ENCODE measurements at places on chromosomes 13 and 19.
A peak's percentile ranks its signal among the peaks of the same experiment; 100 is the strongest.

- no peak for DNase-seq
These were observed 1381.0 kb upstream of the MIR17HG start for GRCh38 chr13:89966524-89966923.

GRCh38 chr13:42891591-42891990 is 100.5 kb downstream of the EPSTI1 start:
- DNase-seq: no peak

DNA sequence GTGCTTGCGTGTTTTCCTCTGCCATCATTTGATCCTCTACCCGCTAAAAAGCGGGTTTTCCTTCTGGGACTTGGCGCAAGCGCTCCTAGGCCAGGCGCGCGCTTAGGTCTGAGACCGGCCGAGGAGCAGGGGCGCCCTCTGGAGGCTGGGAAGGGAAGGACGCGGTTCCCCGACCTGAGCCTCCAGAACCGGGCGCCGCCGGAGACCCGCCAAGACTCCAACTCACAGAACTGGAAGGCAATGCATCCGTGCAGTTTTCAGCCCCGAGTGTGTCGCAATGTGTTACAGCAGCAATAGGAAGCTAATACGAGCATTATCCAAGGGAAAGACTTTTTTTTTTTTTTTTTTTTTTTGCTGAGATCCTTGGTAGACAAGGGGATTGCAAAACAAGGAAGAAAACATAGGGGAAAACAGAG is 190.9 kb downstream of the COL4A1 start:
- peak; percentile 62 for DNase-seq

GRCh38 chr13:24213932-24214331 is 53.4 kb downstream of the SPATA13 start:
- no peak for DNase-seq

DNA sequence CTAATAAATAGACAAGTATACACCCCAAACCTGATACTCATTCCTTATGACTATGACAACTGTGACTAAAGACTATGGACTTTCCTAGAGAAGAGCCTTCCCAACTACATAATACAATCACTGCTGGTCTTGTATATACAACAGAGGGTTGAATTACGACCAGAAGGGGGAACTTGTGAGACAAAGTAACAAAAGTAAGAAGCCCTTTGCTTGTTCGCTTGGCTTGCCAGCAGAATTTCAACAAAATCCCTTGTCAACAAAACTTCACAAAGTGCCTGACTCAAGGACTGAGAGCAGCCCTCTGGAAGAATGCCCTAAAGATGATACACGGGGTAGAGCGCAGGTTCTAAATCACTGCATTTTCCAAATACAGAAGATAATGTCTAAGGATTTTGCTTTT is 99.4 kb downstream of the WASF3 start:
- peak; percentile 47 for DNase-seq

GRCh38 chr13:70955887-70956286 is 847.6 kb upstream of the KLHL1 start:
- DNase-seq: no peak

- no peak for DNase-seq
These were observed 3.3 kb upstream of the KLK15 start for GRCh38 chr19:50836543-50837195.

DNA sequence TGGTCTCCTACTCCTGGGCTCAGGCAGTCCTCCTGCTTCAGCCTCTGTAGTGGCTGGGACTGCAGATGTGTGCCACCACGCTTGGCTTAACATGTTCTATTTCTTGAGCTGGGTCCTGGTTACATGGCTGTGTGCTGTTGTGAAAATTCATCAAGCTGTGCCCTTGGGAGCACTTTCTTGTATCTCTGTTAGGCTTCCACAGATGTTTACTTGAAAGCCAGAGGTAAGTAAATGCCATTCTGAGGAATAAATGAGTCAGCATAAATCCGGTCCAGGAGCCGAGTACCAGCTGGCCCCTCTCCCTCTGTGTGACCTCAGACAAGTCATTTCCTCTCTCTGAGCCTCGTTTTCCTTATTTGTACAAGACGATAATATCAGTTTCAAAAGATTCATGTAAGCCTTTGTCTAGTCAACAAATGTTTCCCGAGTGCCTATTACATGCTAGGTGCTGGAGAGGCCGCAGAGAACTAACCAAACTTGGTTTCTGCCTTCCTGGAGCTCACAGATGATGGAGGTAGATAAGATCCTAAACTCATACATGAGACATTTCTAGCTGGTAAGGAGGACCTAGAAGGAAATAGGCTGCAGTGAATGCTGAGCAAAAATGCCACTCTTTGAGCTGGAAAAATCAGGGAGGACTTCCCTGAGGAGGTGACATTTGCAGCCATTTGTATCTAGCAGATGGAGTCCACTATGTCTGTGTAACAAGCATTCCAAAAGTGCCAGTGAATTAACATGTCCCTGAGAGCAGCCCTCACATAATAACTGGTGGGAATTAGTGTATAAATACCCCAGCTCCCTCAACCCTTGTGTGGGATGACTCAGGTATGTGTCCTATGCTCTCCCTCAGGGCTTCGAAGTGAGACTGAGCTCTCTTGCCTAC is 2.7 kb upstream of the RASAL3 start:
- DNase-seq: peak; percentile 83

DNA sequence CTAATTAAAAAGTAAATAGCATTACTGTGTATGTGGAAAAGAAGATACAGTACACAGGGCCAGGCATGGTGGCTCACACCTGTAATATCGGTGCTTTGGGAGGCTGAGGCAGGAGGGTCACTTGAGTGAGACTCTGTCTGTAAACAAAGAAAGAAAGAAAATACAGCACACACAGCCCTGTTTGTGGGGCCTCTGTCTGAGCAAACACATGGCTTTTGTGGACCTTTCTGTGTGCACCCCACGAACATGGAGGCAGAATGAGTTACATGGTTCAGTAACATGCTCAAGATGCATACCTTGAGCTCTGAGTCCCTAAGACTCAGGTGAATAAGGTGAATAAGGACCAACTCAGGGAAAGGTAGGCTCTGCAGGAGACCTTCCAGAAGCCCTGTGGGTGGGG is 20.0 kb upstream of the AMER2 start:
- no peak for DNase-seq

DNA sequence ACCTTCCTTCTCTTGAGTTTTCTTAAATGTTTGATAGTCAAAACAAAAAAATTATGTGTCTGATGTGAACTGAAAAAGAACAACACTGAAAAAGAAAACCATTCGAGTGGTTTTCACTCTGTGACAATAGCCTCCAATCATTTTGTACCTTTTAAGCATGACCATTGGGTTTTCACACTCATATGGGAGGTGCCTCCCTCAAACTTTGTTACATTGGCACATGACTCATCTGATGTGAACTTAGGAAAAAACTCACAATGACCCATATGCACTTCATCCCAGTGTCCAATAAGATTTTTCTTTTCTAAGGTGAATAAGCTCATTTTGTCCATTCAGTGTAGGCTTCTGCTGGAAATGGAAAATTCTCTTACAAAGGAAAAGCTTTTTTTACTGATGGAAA is 66.6 kb upstream of the XPO4 start:
- no peak for DNase-seq

GRCh38 chr13:103097366-103097928 is 31.2 kb upstream of the SLC10A2 start:
- no peak for DNase-seq

DNA sequence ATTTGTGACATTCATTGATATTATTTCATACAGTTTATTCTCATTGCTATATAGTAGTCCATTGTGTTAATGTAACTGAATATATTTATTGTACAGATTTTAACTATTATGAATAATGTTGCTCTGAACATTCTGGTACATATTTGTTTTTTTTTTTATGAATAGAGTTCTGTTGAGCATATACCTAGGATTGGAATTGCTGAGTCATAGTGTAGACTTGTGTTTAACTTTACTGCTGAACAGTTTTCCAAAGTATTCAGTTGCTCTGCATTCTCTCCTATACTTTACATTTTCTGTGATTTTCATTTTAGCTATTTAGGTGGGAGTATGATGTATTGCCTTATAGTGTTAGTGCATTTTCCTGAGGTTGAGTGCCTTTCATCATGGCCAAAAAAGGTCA is 97.5 kb downstream of the MAB21L1 start:
- DNase-seq: no peak

DNA sequence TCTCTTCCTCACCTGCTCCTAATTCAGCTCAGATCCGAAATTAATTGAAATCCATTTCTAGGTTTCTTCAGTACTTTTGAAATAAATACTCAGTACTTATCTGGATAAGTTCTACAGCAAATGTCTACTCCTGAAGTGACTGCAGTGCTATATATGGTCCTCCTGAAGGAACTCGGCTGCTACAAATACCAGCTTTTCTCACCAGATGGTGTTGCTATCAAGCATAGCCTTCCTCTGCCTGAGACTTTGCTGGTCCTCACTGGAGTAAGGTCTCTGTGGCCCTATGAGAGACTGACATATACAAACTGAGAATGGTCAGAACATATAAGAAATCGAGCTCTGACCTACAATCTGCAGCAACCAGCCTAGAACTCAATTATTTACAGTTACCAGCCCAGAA is 161.6 kb downstream of the NDFIP2 start:
- DNase-seq: no peak

DNA sequence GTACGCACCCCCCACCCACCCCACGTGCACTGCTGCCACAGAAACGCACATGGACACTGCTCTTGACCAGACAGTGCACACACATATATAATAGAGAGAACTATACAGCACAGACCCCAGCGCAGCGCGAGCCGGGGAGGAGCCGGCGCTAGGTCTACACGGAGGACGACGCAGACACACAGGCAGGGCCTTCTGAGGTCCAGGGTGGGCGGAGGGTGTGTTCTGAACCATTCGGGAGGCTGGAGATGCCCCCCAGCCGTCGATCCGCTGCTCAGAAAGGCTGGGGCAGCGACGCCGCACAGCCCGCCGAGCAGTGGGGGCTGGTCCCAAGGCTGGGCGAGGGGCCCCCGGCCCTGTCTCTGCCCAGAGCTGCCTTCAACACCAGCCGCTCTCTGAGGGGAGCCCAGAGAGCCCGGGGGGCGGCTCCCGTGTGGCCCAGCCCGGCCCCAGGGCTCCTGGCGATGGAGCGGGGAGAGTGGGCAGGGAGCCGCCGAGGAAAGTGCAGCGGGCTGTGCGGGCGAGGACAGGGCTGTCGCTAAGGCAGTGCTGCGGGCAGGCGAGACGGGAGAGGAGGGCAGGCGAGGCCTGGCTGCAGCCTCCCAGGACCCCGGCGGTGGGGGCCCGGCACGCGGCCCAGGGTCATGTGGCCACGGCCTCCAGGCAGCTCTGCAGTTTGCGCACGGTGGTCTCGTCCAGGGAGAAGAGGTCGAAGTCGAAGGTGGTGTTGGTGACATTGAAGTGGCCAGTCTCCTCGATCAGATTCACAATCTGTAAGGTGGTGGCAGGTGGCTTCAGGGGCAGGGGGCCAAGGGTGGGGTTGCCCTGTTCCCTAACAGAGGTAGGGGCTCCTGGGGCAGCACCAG is 67.1 kb downstream of the MLLT1 start:
- DNase-seq: no peak

GRCh38 chr19:38632476-38633213 is 13.7 kb downstream of the EIF3K start:
- DNase-seq: no peak

DNA sequence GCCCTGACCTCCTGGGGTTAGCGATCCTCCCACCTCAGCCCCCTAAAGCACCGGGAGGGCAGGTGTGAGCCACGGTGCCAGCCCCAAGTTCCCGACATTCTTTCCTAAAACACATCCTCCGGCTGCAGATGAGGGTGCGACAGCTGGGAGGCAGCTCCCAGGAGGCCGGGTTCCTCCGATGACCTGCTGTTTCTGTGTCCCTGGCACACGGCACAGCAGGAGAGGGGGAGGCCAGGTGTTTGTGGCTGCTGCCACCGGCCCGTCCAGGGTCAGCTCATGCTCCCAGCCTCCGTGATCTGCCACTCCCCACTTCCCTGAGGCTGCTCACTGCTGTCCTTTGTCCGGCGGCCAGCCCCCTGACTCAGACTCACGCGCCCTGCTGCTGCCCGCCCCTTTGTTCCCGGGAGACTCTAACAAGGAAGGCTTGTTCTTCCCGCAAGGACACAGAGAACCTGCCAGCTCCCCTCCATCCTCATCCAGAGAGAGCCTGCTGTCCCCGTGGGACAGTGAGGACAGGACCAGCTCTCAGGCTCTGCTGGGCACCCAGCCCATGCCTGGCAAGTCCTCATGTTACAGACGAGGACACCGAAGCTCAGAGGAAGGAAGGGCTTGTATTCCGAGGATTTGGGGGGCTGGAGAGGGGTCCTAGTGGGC is 10.6 kb upstream of the MADCAM1 start:
- DNase-seq: no peak

GRCh38 chr13:40613192-40613818 is 53.1 kb downstream of the FOXO1 start:
- peak; percentile 12 for DNase-seq

GRCh38 chr13:37775871-37776270 is 93.7 kb downstream of the TRPC4 start:
- DNase-seq: no peak

DNA sequence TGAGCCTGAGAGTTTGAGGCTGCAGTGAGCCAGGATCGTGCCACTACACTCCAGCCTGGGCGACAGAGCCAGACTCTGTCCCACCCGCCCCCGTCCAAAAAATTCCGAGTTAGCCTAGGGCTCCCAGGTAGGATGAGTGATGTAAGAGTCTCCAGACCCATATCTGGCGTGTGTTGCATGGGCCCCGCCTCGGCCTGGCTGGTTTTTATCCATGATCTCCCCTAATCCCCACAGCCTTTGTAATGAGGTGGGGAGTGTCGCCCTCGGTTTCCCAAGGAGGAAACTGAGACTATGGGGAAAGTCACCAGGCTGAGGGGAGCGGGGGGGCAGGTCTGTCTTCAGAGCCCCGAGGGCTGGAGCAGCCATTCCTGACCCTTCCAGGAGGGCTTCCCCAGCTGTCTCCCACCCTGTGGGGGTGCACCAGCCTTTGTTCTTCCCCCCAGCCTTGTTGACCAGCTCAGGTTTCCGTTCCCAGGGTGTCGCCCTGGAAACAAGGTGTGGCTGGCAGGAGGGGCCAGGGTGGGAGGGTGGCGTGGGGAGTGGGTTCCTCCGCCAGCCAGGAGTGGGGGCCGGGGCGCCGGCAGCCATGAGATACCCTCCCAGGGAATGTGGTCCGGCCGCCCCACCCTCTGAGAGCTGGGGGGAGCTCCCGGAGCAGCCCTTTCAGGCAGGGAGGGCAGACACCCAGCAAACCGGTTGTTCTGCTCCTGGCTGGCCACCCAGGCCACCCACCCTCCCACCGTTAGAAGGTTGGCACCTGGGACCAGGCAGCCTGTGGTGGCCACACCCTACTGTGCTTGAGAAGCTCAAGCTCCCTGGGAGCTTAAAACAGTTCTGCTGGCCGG is 11.5 kb downstream of the MYH14 start:
- DNase-seq: no peak

- DNase-seq: no peak
These were observed 2.8 kb upstream of the NLRP12 start for GRCh38 chr19:53826876-53827275.

- DNase-seq: no peak
These were observed 1.9 kb downstream of the ISOC2 start for GRCh38 chr19:55459551-55459949.

- no peak for DNase-seq
These were observed 42.0 kb downstream of the CYSLTR2 start for GRCh38 chr13:48695776-48696175.

- peak; percentile 50 for DNase-seq
These were observed 45.5 kb upstream of the C13orf46 start for GRCh38 chr13:114019367-114019766.
